NCI-H2107 (cell line): ENCODE measurements at places on chromosomes 7 and 10.

GRCh38 chr7:159119026-159119741 lies 25.5 kb downstream of the VIPR2 start:
- no peak for DNase-seq

DNA sequence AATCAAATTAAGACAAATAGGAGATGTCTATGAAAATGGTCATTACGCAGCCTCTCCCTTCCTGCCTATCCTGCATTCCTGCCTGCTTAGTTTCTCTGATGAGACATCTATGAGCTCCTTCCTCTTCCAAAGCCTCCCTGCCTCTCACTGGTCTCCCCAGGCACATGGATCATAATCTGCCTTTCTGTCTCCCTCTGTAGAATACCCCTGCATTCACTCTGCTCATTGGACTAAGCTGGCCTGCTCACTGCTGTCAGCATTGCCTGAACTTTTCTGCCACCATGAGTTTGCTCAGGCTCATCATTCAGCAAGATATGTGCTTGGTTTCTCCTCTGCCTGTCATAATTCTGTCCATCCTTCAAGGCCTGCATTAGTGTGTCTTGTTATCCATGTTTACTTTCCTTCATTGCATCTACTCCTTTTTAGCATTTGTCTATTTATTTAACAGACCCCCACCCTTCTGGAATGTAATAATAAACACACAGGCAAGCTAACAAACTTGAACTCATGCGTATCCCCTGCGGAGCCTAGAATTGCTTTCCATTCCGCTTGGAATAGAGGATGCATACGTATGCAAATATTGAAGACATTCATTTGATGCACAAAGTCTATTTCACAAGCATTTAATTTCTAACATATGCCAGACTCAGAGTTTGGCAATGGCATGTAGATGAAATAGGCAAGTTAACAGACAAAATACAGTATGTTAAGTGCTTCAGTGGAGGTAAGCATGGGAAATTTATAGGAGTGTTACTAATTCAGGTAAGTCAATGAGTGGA lies 88.3 kb downstream of the PTPRZ1 start:
- DNase-seq = no peak

DNA sequence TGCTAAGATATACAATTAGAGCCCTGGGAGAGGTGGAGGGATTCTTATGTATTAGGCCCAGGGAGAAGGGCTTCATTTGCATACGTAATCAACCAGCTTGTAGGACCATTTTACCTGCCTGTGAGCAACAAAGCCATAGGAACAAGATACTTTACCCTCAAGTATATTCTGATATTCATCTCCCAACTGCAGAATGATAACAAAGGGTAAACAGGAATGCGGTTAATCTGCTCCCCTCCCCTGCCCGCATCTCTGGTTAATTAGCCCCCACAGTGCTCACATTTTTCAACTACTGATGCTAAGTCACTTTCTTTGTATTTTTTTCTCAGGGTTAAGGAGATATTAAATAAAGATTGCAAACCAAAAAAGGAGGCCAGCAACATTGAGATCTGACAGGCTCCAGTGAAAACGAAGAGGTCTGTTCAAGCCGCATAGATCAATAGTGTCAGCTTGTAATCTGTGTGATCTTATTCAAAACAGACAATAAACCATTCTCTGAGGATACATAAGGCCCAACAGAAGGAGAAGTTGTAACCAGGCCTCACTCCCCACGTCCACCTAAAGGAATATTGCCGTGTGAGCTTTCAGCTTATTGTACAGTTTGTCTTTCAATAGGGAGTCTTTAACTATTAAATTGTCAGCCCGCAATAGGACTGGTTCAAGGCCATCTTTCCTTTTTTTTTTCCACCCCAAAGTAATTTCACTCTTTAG lies 203.4 kb downstream of the RAPGEF5 start:
- no peak for DNase-seq

- DNase-seq = no peak
Observed at GRCh38 chr7:155338632-155339320, 41.1 kb downstream of the INSIG1 start.

- DNase-seq = no peak
Observed at GRCh38 chr10:28925121-28925663, 247.9 kb downstream of the BAMBI start.

DNA sequence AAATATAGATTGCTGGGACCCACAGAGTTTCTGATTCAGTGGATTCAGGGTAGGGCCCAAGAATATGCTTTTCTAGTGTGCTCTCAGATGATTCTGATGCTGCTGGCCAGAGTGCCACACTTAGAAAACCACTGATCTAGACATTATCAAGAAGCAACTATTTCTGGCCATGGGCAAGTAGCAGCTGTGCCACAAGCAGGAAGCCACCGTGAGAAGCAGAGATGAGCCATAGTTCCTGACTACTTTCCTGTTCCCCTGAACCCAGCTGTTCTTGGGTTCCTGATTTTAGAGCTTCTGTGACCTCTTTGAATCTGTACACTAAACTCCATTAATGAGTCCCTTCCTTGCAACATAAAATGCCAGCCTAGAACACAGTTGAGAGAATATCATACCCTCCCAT lies 38.1 kb upstream of the PIK3AP1 start:
- no peak for DNase-seq

- peak; percentile 34 for DNase-seq
Observed at GRCh38 chr7:121275204-121275603, 53.6 kb upstream of the WNT16 start.

- DNase-seq = no peak
Observed at GRCh38 chr7:147894271-147894670, 696.3 kb upstream of the C7orf33 start.

GRCh38 chr10:124611738-124612137 lies 132.4 kb downstream of the FAM53B start:
- no peak for DNase-seq

- DNase-seq = peak; percentile 80
Observed at GRCh38 chr7:99392659-99393354, 15.6 kb downstream of the PDAP1 start.

GRCh38 chr10:32909456-32909855 lies 48.6 kb downstream of the ITGB1 start:
- DNase-seq = no peak

DNA sequence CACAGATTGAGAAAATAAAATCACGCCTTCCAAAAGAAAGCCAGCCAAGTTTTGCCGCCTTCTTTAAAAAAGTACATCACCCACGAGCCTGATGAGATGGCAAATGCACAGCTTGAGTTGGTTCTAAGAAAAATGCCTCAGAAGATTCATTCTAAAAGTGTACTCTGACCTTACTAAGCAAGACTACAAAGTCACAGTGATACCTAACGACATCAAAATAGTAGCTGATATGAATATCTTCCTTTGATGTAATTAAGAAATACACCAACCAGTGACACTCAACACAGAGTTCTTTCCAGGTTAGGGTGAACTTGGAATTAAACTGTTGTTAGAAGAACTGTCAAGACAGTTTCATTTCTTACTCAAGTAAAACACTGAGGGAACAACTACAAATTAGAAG lies 78.0 kb upstream of the AMPH start:
- DNase-seq = no peak

DNA sequence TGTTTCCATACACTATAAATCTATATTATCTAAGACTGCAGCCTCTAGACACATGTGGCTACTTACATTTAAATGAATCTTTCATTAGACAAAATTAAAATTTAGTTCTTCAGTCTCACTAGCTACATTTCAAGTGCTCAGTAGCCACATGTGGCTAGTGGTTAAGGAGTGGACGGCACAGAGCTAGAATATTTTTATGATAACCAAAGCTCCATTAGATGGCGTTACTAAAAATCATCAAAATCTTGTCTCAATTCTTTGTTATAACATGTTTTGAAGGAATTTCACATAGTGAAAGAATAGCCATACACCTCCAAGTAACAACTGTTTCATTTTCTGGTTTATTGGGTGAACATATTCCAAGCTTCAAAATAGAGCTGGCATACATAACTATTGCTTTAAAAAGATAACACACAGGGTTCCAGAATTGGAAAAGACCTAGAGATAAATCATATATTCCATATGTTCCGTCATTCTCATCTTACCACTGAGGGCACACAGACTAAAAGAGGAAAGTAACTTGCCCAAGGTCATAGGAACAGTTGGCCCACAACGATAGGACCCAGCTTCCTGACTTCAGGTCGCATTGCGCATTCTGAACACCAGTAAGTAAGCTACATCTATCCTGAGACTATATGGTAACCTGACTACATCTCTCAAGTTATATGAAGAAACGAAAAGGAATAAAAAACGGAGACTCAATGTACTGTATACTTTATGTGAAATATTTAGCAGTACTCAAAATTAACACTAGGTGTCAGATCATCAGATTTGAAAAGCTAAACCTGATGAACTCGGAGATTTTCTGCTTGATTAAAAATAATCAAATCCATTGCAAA lies 66.6 kb downstream of the CAV1 start:
- DNase-seq = no peak

DNA sequence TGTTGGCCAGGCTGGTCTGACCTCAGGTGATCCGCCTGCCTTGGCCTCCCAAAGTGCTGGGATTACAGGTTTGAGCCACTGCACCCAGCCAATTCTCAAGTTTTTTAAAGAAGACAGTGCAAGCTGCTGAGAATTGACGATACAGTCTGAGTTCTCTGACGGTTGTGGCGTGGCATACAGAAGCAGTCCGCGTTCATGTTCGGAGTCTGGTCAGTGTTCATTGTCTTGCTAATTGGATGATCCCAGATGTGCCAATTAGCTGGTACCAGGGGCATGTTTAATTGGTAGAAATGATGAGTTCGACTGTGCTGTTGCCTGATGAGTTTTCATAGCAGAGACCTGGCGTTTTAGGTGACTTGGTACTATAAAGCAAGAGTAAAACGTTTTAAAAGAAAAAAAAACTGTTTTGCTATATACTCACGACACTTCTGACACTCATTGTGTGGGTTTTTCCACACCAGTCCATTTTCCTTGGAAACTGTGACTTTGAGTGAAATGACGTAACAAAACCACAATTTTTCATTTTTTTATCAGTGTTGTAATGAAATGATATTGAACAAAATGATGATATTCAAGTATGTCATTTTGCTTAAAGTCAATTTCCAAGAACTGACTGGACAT lies 32.3 kb downstream of the CAMK1D start:
- DNase-seq = no peak

- no peak for DNase-seq
Observed at GRCh38 chr10:69051303-69051702, 36.6 kb upstream of the SRGN start.

GRCh38 chr10:95290461-95291364 lies at the start of gene PDLIM1:
Gene PDLIM1, minus strand, starts transcription at chr10:95291003. Its CDS starts 88 bp downstream, at chr10:95290915.
- no peak for DNase-seq

DNA sequence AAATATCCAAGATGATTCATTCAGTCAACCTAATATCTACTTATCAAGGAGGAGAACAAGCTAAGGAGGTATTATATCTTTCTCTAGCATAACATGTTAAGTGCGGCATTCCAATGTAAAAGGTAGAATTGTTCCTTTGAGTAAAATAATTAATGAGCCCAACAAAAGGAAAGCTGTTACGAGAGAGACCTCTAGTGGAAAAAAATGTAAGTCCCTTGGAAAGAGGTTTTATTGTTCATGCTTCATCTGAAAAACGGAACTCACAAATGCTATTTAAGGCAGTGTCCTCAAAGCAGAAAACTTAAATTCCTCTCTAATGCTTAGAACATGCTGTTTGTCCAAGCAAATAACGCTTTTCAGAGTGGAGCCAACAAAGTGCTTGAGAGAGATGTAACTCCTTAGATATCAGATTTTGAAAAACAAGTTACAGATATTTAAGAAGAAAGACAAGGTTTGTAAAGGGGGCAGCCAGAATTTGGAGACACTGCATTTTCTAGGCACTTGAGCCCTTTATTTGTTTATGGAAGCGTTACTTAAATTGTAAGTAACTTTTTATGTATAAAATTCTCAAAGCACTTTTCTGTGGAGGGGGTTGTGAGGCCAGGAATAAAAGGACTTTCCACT lies 119.9 kb downstream of the TFEC start:
- DNase-seq = no peak

DNA sequence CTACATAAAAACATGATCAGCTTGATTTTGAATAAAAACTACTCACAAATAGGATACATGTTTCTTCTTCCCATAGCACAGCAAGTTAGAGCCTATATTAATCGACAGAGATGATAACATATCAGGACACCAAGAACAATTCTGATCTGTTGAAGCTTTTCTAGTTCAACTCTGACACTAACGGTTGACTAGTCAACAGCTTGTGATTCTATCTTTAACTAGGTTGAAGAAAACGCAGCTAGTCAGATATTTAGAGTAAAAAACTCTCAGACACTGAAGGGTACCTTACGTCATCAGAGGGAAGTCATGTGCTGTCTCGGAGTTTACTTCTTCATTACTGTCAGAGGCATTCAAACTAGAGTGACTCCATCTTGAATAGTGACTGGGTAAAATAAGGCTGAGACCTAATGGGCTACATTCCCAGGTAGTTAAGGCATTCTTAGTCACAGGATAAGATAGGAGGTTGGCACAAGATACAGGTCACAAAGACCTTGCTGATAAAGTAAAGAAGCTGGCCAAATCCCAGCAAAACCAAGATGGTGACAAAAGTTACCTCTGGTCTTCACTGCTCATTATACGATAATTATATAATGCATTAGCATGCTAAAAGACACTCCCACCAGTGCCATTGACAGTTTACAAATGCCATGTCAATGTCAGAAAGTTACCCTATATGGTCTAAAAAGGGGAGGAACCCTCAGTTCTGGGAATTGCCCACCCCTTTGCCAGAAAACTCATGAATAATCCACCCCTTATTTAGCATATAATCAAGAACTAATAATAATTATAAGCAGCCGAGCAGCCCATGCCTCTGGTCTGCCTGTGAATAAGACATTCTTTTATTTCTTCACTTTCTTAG lies 21.3 kb downstream of the CCDC71L start:
- no peak for DNase-seq

DNA sequence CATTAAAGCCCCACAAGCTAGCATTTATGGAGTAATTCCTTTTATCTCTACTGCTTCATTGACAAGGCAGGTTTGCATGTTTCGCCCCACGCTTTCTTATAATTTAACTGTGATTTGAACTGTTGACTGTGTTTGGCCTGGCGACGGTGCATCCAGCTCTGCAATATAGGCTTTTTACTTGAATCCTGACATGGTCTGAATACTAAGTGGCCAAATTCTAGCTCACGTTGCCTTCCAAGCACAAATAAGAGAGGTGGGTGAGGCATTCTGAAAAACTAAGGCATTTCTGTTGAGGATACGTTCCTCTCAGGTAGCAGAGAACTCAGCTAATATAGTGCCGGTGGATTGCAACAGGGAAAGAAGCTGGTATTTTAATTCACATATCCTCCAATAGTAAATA lies 61.8 kb downstream of the NRP1 start:
- DNase-seq = no peak

DNA sequence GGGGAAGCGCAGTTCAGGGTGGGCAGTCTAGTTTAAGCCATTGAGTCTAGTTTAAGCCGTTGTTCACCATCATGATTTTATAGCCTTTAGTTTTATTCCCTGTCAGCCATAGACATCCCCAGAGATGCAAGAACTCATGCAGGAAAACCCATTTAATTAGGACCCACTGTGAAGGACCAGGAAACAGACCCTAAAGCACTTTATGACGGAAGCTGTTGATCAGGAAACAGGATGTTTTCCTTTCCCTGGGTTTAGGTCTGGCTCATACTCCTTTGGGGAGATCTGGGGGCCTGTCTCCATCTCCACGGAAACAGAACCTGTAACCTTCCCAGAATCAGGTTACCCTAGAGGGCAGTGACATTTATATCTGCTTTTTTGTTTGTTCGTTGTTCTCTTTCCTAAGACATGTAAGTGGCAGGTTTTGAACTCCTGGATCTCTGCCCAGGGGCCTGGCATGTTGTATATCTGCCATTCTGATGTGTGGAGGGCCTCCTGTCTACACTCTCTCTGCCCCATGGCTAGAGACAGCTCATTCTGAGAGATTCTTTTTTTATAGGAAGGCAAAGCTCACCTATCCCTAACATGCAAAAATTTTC lies 657.2 kb upstream of the GALNT17 start:
- DNase-seq = no peak
